ENCODE measurements at places on chromosomes 2 and 18.

DNA sequence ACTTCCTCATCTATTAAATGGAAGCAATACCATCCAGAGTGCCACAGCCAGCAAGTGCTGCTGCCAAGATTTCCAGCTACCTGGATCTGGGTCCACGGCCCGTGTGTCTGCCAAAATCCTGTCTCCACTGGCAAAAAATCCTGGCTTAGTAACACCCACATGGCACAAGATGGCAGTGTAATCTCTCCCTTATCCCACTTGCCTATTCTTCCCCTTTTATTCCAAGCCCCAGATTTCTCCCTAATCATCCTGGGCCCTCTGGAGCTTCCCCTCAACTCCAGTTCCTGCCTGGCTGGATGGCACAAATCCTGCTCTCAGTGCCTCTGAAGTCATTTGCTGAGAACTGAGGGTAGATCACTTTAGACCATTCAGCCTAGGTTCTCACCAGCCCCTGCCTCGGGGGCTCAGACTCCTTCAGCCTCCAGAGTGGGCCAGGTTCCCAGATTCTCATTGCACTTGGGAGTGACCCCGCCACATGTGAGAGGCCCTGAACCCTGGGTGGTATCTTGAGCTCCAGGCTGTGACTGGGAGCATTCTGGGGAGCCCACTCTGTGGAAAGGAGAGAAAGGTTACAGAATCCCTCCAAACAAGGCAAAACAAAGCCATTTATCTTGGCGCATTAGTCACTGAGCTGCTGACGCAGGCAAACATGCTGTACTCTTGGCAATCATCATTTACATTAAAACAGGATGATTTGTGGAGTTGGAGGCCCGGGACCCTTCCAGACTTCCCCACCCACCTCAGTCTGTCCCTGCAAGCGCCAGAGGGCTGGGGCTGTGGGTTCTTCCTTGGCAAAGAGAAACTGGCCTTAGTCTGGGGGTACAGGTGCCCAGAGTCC is 325.8 kb downstream of the DYSF start:
- no peak for DNase-seq

DNA sequence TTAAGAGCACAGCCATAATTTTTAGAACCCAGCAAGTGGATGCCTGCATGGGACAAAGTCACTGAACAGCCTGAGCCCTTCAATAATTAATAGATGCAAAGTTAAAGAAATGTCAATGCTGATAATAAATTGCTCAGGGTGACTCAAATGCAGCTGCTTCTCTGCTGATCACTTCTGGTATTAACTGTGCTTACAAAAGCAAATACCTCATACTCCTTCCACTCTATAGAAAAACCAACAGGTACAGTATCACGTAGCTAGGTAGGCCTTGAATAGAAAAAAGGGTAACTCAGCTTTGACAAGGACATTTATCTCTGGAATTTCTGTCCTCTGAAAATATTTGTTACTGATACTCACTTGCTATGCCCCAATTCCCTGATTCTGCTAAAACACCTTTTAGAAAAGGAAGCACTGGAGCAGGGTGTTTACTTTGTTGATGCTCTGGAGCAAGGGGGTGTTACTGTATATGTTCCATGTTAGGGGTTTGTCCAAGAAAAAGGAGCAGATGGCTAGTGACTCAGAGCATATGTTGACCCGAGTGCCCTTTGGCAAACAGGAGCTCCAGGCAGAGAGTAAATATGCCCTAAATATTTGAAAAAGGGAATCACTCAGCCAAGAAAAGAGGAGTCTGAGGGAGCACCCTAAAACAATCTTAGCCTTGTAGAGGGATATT is 59.1 kb upstream of the RTN4 start:
- no peak for DNase-seq

DNA sequence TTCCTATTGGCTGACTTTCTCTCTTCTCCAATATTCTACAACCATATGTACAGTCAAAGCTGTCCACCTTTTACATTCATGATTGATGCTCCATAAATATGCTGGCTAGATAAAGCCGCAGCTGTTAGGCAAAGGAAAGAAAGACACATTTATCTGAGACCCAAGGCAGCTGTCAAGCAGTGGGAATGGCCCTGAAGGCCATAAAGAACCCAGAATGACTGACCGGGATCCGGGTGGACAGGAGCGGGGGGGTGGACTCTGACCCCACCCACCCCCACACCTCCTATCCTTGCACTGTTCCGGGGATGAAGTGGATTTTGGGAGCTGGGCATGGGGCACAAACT is 116.4 kb downstream of the RTP5 start:
- no peak for DNase-seq

- DNase-seq: no peak
Observed at GRCh38 chr2:122433123-122433754, 677.8 kb downstream of the TSN start.

GRCh38 chr2:129641371-129641770 is 338.1 kb upstream of the RAB6C start:
- no peak for DNase-seq

DNA sequence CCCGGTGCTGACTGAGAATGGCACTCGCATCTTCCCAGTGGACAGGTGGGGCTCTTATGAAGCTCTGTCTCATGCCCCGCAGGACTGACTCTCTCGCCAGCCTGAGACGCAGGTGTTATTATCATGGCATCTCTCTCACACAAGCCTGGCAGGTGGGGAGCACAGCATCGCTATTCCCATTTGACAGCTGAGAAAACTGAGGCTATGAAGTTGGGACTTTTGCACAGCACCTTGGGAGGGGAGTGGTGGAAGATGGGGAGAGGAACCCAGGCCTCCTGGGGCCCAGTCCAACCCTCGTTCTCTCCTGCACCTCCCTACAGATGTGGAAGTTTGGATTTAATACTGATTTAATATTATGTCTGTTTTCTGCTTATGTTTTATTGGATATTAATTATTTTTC is 9.0 kb upstream of the NTSR2 start:
- no peak for DNase-seq

- no peak for DNase-seq
Observed at GRCh38 chr2:198525211-198525969, 721.0 kb downstream of the PLCL1 start.

DNA sequence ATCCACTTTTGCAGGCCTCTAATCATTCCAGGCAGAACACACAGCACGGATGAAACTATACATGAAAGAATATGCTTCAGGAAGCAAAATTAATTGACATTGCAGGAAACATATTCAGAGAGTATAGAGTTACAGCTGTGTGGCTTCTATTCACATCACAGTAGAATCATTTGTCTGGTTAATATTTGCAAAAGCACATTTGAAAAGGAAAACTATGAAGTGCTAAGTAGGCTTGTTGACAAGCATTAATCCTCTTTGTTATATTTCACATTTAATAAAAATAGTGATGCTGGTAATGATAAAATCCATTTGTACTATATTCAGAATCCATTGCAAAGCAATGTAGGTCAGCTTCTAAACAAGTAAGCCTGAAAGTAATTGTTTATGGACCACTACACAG is 32.2 kb upstream of the PIK3C3 start:
- no peak for DNase-seq

DNA sequence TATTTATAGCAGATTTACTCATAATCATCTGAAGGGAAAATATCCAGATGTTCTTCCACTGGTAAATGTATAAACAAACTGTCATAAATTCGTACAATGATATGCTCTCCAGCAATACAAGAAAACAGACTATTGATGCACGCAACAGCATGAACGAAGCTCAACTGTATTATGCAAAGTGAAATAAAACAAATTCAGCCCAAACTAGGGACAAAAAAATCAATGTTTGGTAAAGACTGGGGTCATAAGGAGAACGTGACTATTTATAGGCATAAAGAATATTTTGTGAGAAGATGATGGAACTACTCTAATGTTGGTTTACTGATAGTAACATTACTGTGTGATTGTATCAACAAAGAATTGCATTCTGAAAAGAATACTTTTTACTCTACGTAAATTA is 1276.7 kb upstream of the DDX18 start:
- no peak for DNase-seq

- no peak for DNase-seq
Observed at GRCh38 chr2:229642371-229642770, 72.0 kb downstream of the DNER start.

DNA sequence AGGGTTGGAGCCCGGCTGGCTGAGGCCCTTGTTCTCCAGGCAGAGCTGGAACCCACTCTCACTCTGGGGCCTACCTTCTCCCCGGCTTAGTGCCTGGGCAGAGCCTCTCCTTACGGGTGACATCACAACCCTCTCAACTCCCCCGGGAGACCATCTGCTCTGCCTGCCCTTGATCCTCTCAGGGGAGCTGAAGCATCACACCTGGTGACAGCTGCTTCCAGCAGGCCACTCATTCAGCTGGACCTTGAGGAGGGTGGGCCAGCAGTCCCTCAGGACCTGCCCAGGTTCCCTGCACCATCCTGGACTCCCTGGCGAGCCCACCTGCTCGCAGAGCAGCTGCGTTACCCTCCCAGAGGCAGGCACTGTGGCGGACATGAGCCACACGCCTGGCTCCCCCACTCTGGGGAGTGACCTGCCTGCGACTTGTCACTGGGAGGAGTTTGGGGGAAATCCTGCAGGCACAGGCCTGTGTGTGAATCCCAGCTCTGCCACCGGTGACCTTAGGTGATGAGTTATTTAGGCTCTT is 13.1 kb downstream of the HS6ST1 start:
- DNase-seq: peak; percentile 25

DNA sequence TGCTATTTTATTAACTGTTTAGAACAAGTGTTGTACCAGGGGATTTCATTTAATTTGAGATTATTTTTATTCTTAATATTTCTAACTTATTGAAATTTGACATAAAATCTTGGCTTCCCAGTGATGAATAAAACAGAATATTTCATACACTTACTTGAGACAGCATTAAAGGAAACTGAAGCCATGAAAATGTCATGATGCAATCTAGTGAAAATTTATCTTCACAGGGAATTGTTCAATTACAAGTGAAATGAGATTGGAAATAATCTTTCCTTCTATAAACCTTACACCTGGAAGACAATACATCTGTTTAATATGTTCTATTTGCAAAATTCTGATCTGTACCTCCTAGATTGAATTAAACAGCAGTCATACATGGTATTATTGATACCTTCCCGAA is 511.0 kb upstream of the CDH7 start:
- no peak for DNase-seq

DNA sequence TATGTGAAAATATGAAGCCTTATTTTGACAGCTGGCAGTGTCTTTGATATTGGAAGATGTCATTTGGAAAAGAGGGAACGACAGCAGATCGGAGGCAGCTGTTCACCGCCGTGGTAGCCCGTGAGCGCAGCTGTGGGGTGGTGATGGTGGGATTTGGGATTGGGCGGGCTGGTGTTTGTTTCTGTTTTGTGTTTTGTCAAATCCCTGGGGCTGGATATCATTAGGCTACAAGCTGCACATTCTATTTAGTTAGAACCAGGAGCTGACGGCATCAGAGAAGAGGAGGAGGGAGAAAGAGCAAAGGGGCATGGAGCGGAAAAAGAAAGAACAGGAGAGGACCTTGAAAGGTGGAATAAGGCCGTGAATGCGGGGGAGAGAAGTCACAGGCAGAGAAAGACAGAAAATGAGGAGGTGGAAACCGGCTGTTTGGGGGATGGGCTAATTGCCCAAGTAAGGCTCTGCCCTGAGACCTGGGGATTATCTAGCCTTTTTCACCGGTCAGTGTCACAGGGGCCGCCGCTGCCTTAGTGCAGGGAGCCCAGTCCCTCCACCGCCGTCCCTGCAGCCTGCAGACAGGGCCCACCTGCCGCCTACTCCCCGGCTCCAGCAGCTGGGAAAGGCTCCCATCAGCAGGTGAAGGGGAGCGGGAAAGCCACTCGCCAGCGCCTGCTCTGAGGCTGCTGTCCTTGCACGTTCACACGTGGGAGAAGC is 88.0 kb downstream of the ZCCHC2 start:
- no peak for DNase-seq

DNA sequence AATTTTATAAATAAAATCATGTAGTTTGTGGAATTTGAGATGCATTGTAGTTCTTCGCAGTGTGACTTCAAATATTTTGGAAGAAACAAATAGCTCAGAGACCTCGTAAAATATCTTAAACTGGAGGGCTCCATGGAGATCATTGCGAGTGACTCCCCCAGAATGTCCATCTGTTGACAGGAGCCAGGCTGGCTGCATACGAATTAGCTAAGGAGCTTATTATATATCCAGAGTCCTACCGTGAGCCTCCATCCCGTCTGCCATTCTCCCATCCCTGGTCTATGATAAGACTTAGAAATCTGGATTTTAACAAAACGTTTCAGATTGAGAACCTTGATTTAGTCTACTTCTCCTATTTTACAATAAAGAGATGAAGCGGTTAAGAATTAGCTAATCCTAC is 80.2 kb downstream of the MSH2 start:
- DNase-seq: no peak

- no peak for DNase-seq
Observed at GRCh38 chr2:230202430-230203109, 17.2 kb downstream of the SP110 start.

DNA sequence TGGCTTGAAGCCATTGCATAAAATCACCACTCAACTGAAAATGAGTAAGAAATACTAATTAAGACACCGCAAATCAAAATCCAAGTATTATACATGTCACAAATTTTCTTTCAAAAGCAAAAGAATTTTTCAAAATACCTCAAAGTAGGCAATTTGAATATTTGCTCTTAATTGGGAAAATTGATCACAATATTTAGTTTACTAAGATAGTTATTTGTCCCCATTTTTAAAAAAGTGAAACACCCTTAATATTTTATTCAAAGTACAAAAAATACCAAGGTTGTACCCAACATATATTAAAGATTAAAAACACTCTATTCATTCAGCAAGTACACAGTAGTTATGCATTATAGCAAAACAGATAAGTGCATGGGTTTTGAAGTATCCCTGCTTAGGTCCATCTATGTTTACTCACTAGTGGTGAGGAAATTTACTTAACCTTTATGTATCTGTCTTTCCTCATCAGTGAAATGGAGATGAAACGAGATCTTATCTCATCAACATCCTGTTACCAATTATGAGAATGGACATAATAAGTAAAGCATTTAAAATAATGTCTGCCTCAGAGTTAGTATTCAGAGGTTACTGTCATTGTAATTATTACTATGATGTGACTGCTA is 35.1 kb downstream of the VPS54 start:
- DNase-seq: no peak

- no peak for DNase-seq
Observed at GRCh38 chr2:118268268-118268667, 180.0 kb downstream of the INSIG2 start.

GRCh38 chr2:22628221-22628620 is 756.8 kb upstream of the KLHL29 start:
- DNase-seq: no peak

DNA sequence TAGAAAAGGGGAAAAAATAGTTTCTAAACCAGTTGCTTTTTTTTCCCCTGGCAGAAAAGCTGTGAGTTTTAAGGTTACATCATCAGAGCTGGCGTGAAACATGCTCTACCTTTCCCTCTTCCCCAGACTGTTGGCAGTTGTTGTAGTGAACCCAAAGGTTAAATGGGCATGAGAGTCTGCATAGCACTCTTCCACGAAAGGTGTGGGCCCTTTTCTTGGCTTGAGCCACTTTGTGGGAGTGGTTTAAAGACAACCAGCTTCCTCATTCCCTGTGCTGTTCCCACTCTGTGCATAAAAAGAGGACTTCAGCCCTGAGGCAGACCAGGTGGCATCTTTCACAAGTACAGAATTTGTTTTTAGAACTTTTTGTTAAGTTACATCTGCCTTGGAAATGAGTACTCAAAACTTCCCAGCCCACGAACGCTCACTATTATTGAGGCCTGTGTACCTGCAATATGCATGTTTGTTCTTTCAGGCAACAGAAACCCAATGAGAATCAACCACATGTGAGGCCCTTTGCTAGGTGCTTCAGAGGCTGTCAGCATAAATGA is 243.8 kb downstream of the BABAM2 start:
- DNase-seq: no peak

Measured in NCI-H187 treated with DMSO at 0.1 percent for 48 hours (cell line).